ENCODE measurements at places on chromosomes 4 and X. TPM values are rescaled to one million over a fixed set of nuclear protein-coding genes. Genes with fewer than 3 reads are reported as not detected.
A peak's percentile ranks its signal among the peaks of the same experiment; 100 is the strongest.

The GAGE13 gene
- total RNA-seq: not detected

The PRR32 gene
- total RNA-seq: not detected

The PRSS48 gene
- total RNA-seq: not detected

The GLOD5 gene
- total RNA-seq: not detected

The BTC gene
- not detected for total RNA-seq

The AWAT2 gene
- total RNA-seq: not detected

GRCh38 chr4:30619679-30620078 is 100.5 kb upstream of the PCDH7 start:
- no peaks in the 10 kb centered on the region for H3K27me3 ChIP-seq
- no peaks in the 10 kb centered on the region for H3K4me1 ChIP-seq
- no peak for DNase-seq

DNA sequence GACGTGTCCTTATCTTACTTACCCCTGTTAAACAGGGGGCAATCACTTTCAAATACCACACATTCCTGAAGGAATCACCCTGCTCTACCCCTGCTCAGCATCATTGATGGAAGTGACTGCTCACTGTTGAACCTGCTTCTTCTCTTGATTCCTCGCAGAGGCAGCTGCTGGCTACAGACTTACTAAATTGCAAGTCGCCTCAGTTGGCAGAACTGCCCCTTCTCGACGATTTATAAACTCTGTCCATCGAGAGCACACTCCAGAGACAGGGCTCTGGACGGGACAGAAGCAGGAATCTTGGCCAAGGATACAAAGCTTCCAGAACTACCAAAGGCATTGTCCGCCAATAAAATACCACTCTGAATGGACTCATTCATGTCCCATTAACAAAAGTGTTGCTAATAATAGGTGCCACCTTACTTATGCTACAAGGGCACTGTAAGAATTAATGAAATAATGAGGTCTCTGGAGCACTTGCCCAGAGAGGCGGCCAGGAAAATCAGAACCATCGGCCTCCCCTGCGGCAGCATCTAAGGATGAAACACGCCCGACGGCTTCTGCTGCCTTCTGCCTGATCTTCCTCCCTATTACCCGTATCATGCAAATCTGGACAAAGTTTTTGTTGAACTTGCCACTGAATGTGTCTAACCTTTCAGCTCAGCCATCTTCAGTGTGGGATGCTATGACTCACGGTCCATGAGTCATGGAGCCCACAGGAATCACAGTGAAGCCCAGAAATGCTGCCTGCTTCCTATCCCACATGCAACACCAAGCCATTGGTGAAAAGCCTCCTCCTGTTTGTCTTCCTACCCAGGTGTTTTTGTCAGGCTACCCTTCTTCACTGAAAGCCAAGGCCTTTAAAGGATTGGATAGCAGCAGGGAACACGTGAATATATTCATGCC is 164.9 kb downstream of the MAML3 start:
- H3K4me1 ChIP-seq: peaks cover 9% of the 10 kb centered on the region
- H3K4me3 ChIP-seq: no peak overlapping the region
- H3K27ac ChIP-seq: no peak overlapping the region
- H3K36me3 ChIP-seq: no peaks in the 10 kb centered on the region
- no peaks in the 10 kb centered on the region for H3K27me3 ChIP-seq
- peak; percentile 51 for DNase-seq

GRCh38 chr4:57410331-57411052 is 300.3 kb upstream of the IGFBP7 start:
- no peaks in the 10 kb centered on the region for H3K4me1 ChIP-seq
- H3K27me3 ChIP-seq: no peaks in the 10 kb centered on the region
- DNase-seq: no peak
- no peak overlapping the region for H3K27ac ChIP-seq
- no peaks in the 10 kb centered on the region for H3K36me3 ChIP-seq

DNA sequence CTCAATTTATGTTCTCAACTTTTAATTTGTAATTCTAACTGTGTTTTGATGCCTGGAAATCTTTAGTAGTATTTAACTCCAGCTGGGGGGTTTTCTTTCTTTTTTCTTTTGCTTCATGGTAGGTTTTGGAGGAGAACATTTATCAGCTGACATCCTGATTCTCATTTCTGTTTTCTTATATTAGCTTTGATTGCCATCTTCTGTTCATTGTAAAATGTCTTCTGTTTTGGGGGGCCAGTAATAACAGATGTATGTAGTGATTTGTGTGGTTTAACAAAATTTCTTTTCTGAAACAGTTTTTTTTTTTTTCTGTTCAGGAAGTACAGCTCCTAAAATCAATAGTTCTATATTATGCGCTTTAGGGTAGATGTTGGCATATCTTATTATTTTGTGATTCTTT is 182.2 kb downstream of the GABRB1 start:
- no peak overlapping the region for H3K27ac ChIP-seq
- H3K27me3 ChIP-seq: no peaks in the 10 kb centered on the region
- no peaks in the 10 kb centered on the region for H3K4me1 ChIP-seq

DNA sequence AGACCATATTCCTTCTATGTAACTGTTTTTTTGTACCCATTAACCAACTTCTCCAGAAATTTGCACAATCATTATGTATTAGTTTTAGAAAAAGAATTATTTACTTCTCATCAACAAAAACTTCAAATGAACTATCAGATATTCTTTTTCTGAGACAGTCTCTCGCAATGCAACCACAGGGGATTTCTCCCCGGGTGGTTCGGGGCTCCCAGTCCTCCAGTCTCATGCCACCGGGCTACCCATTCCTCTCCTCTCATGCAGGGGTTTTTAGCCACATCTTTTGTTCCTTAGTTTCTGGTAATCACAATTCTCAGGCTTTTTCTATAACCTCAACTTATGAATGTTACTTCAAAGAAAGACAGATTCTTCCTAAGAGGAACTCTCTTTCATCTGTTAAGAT is 46.6 kb upstream of the CLNK start:
- H3K4me3 ChIP-seq: no peak overlapping the region
- peak overlapping the region; percentile 84 for H3K27ac ChIP-seq
- no peaks in the 10 kb centered on the region for H3K27me3 ChIP-seq
- H3K4me1 ChIP-seq: peaks cover 69% of the 10 kb centered on the region
- peak; percentile 37 for DNase-seq

- H3K4me3 ChIP-seq: no peak overlapping the region
- no peak overlapping the region for H3K27ac ChIP-seq
- no peak for DNase-seq
- no peaks in the 10 kb centered on the region for H3K36me3 ChIP-seq
Measured at GRCh38 chrX:4435905-4436304, 722.5 kb upstream of the PRKX start.

DNA sequence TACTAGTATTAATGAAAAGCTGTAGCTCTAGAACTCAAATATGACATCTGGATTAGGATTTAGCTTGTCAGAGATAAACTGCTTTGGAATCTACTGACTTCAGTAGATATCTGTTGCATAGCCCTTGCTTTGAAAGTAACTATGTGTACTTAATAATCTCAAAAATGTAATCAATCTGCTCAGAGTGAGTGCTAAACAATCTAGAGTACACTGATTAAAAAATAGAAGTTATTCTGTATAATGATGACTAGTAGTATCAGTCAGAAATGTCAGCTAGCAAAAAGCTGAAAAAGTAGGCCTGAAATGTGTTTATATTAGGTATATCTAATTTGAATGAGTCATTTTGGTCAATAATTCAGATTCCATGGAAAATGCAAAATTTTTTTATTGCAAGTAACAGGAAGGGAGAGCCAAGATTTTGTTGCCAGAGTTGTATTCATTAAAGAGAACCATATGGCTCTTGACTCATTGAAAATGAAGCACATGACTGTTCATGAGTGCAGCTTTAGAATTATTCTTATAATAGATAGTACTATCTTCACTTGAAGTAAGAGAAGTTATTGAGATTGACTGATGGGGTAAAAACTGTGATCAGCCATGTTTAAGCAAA is 20.0 kb downstream of the CLCN3 start:
- H3K27ac ChIP-seq: no peak overlapping the region
- peaks cover 17% of the 10 kb centered on the region for H3K36me3 ChIP-seq
- no peaks in the 10 kb centered on the region for H3K27me3 ChIP-seq
- H3K4me3 ChIP-seq: no peak overlapping the region

- H3K4me1 ChIP-seq: no peaks in the 10 kb centered on the region
- H3K36me3 ChIP-seq: peaks cover 15% of the 10 kb centered on the region
- no peaks in the 10 kb centered on the region for H3K27me3 ChIP-seq
- no peak overlapping the region for H3K27ac ChIP-seq
- no peak for DNase-seq
- no peak overlapping the region for H3K4me3 ChIP-seq
Measured at GRCh38 chr4:182874304-182874751, 42.9 kb downstream of the DCTD start.

DNA sequence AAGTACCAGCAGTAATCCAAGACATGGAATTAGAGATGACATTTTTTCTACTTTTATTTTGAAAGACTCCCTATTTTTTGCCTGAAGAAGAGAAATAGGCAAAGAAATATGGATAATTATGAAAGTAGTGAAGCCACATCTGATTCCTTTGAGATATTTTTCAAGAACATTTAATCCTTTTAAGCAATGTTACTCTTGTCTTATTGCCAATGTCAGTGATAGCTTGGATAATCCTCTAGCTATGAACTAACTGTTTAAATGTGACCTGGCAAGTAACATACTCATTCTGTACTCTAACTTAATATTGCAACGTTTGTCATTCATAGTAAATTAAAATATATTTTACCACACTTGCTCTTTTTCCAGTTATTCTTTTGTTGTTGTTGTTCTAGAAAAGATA is 181.3 kb downstream of the VEGFC start:
- H3K4me3 ChIP-seq: no peak overlapping the region
- H3K36me3 ChIP-seq: no peaks in the 10 kb centered on the region
- H3K4me1 ChIP-seq: no peaks in the 10 kb centered on the region
- no peak for DNase-seq
- no peak overlapping the region for H3K27ac ChIP-seq
- H3K27me3 ChIP-seq: no peaks in the 10 kb centered on the region
